ENCODE measurements at places on chromosomes 7 and 10.

DNA sequence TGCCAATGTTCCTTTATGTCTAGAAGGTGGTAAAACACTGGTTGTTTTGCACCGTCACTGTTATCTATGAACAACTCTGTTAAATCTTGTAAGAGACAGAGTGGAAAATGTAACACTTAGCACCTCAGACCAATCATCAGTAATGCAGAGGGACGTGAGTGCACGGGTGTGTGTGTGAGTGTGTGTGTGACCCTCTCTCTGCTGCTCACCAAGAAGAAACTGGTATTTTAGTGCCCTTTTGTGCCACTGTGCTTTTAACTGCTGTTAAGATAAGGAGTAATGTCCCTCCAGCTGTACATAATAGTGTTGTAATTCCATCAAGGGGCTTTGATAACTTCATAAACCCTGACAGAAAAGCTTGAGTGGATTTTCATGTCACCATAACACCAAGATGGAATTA is 130.1 kb downstream of the CREB5 start:
- DNase-seq, result no peak

GRCh38 chr10:132518572-132519381 is 18.8 kb upstream of the INPP5A start:
- DNase-seq, result peak; percentile 61

GRCh38 chr7:159114096-159114495 is 30.6 kb downstream of the VIPR2 start:
- no peak for DNase-seq

GRCh38 chr10:11272915-11273389 is 255.3 kb downstream of the CELF2 start:
- no peak for DNase-seq

DNA sequence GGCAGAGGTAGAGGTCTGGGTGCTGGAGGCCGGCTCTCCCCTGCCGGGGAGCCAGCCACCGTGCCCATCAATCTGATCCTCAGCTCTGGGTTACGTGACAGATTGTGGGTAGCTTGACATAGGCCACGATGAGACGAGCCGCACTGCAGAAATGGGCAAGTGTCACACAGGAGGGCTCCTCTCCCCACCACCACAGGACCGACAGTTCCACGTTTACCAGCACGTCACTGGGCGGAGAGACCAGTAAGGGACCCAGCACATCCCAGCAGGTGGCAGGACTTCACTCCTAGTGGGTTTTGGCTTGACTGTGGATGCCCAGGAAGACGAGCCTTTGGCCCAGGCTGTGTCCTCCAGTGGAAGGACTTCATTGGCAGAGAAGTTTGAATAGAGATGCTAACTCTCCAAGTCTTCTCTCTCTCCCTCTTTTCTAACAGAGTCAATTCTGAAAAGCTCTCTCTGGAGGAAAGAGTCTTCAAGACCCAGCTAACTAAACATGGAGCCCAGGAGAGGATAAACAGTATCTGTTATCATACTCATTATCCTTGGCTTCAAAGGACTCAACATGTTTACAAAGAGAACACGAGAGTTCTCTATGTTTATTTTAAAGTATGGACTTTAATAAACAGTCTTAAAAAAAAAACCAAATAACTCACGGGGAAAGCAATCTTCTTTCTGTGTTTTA is 129.3 kb upstream of the JCAD start:
- DNase-seq, result no peak

GRCh38 chr7:107528461-107528860 is 35.3 kb downstream of the COG5 start:
- no peak for DNase-seq

All from WERI-Rb-1 (cell line).